ENCODE measurements at places on chromosomes 5 and 9. TPM values are rescaled to one million over a fixed set of nuclear protein-coding genes. Genes with fewer than 3 reads are reported as not detected.

The PCDHGC5 gene
- total RNA-seq: 1.1 TPM

The SMIM33 gene
- total RNA-seq: not detected

The C5 gene
- 0.56 TPM for total RNA-seq

The ADAMTS2 gene
- 0.98 TPM for total RNA-seq

The DRD1 gene
- total RNA-seq: not detected

The TSLP gene
- 0.85 TPM for total RNA-seq

Measured in airway epithelial cell (primary cell).